A549 treated with RU486 at 1 μM for 4 hours (cell line): ENCODE measurements at places on chromosomes 4 and X. TPM values are rescaled to one million over a fixed set of nuclear protein-coding genes. Genes with fewer than 3 reads are reported as not detected.

NAP1L3 gene
- 0.30 to 0.67 TPM (median 0.43 TPM) in 5 replicates for total RNA-seq

ITIH6 gene
- total RNA-seq: not detected in 5 replicates

ABCD1 gene
- total RNA-seq: 2.1 to 3.9 TPM (median 3.7 TPM) in 5 replicates

CDKL5 gene
- total RNA-seq: 2.6 to 5.6 TPM (median 4.7 TPM) in 5 replicates

IDUA gene
- total RNA-seq: 7.7 to 16.8 TPM (median 12.3 TPM) in 5 replicates

MAGEB10 gene
- not detected in 5 replicates for total RNA-seq

ARR3 gene
- total RNA-seq: not detected in 5 replicates

CT45A5 gene
- total RNA-seq: 0.26 TPM in 1 of 5 replicates, not detected in the others

ANOS1 gene
- total RNA-seq: 0.02 to 0.23 TPM (median 0.06 TPM) in 4 of 5 replicates, not detected in the other

DUSP21 gene
- total RNA-seq: not detected in 5 replicates

LINC00632 gene
- 1.0 to 3.0 TPM (median 2.3 TPM) in 5 replicates for total RNA-seq

CASP6 gene
- total RNA-seq: 13.5 to 17.3 TPM (median 16.1 TPM) in 5 replicates

ADAMTS3 gene
- total RNA-seq: 0.01 to 0.09 TPM (median 0.06 TPM) in 3 of 5 replicates, not detected in the others
